ENCODE measurements at places on chromosomes 6 and 20.

- no peak for DNase-seq
- no peaks in the 10 kb centered on the region for H3K27me3 ChIP-seq
- no peak overlapping the region for H3K27ac ChIP-seq
- no peaks in the 10 kb centered on the region for H3K36me3 ChIP-seq
- peaks cover 2% of the 10 kb centered on the region for H3K4me1 ChIP-seq
Observed at GRCh38 chr6:135162678-135163439, 18.2 kb upstream of the MYB start.

GRCh38 chr20:62702895-62703852 lies 5.5 kb upstream of the NTSR1 start:
- peaks cover 15% of the 10 kb centered on the region for H3K4me1 ChIP-seq
- peaks cover 4% of the 10 kb centered on the region for H3K27me3 ChIP-seq
- H3K36me3 ChIP-seq, result no peaks in the 10 kb centered on the region

DNA sequence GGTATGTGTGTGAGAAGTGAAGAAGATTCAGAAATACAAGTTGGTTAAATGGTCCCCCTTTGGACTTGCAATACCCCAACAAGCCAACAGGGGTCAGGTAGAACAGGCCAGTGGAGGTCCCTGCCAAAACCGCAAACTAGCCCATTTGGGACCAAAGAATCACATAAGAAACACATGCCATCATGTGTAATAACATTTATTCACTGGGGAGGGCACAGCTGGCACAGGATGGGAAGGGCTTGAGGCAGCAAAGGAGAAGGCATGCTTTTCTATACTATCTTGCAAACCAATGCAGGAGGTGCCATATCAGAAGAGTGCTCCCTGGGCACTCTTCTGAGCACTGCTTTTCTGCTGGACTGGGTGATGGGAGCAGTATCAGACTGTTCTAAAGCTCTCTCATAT lies 116.1 kb upstream of the TRAF3IP2 start:
- H3K4me1 ChIP-seq, result peaks cover 57% of the 10 kb centered on the region
- H3K27ac ChIP-seq, result peak overlapping the region; percentile 10
- peaks cover 36% of the 10 kb centered on the region for H3K36me3 ChIP-seq
- no peaks in the 10 kb centered on the region for H3K27me3 ChIP-seq

DNA sequence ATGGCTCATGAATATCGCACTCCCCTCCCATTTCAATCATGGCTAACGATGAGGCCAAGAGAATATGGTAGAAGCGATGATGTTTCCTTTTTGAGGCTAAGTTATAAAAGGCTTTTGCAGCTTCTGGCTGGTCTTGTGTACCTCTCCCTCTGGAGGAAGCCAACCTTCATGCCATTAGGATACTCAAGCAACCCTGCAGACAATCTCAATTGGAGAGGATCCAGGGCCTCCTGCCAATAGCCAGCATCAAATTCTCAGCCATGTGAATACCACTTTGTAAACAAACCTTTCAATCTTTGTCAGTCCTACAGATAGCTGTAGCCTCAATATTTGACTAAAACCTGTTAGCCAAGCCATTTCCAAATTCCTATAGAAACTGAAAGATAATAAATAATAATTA lies 738.4 kb downstream of the KIF16B start:
- no peak overlapping the region for H3K4me3 ChIP-seq
- H3K36me3 ChIP-seq, result no peaks in the 10 kb centered on the region
- H3K27me3 ChIP-seq, result peaks cover 5% of the 10 kb centered on the region
- no peak for DNase-seq

DNA sequence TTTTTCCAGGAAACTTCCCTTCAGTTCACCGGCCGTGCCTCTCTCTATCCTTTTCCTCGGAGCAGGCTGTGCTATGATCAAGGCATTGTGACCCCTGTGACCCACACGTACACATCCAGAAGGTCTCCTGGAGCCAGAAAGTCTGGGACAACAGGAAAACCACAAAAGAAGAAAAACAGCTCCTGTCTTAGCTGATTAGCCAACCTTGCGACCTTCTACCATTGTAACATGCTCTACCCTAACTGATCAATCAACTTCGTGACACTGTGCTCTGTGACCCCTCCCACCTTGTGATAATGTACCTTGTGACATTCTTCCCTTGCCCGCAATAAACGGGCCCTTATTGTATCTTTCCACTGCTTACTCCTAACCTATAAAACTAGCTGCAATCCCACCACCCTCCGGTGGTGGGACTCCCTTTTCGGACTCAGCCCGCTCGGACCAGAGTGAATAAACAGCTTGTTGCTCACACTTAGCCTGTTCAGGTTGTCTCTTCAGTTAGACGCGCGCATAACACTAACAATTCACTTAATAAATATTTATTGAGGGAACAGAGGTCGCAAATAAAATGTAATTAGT lies 24.2 kb downstream of the ZNF311 start:
- peaks cover 22% of the 10 kb centered on the region for H3K27me3 ChIP-seq
- no peaks in the 10 kb centered on the region for H3K36me3 ChIP-seq
- no peak for DNase-seq
- H3K4me1 ChIP-seq, result peaks cover 19% of the 10 kb centered on the region
- peak overlapping the region; percentile 86 for H3K4me3 ChIP-seq

DNA sequence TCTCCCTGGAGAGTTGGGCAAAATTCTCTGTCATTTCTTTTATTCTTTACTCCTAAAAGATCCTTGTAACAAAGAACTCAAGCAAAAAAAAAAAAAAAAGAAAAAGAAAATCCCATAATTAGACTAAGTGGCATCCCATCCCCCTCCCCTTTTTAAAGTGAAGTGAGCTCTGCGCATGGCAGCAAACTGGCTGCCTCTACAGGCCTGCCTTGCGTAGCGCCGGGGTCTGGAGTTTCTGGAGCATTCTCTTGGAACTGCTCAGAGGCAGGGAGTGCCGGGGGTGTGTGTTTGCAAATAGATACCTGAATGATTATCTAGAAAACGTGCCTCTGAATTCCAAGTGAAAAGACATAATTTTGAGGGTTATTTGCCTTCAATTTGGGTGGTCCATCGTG lies 48.1 kb downstream of the FOXC1 start:
- H3K27me3 ChIP-seq, result no peaks in the 10 kb centered on the region
- no peak overlapping the region for H3K27ac ChIP-seq

DNA sequence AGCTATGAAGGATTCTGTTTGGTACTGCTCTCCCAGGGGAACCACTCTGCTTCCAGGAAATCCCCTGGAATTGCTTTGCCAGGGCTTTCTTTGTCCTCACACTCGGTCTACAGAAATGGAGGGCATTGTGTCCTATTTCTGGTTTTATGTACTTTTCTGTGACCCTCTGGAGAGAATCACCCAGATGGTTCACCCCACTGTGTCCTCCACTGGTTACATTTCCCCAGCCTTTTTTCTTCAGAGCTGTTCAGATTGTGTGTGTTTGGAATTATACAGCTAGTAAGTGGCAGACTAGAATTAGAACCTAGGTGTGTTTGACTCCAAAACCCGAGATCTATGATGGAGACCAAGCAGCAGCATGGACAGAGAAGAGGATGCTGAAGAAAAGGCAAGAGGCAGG lies 80.8 kb downstream of the CD164 start:
- no peaks in the 10 kb centered on the region for H3K27me3 ChIP-seq
- no peaks in the 10 kb centered on the region for H3K36me3 ChIP-seq
- H3K4me3 ChIP-seq, result no peak overlapping the region
- no peak for DNase-seq

DNA sequence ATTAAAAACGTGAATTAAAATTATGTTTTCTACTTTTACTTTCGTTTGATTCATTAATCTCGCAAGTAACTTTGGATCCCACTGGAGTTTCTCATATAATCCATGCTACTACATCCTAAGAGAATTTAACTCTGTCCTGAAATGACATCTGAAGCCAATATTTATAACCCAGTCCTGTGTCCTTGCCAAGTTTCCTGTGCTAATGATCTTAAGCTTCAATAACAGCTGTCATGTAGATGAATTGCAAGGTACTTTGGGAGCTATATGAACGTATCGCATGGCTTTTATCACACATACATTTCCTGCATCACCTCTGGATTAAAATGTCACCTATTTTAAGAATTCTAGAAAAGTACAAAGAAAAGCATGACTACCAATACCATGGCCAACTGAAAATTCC lies 833.8 kb upstream of the CITED2 start:
- H3K27me3 ChIP-seq, result no peaks in the 10 kb centered on the region
- DNase-seq, result no peak
- no peak overlapping the region for H3K4me3 ChIP-seq
- no peaks in the 10 kb centered on the region for H3K4me1 ChIP-seq
- H3K36me3 ChIP-seq, result no peaks in the 10 kb centered on the region

DNA sequence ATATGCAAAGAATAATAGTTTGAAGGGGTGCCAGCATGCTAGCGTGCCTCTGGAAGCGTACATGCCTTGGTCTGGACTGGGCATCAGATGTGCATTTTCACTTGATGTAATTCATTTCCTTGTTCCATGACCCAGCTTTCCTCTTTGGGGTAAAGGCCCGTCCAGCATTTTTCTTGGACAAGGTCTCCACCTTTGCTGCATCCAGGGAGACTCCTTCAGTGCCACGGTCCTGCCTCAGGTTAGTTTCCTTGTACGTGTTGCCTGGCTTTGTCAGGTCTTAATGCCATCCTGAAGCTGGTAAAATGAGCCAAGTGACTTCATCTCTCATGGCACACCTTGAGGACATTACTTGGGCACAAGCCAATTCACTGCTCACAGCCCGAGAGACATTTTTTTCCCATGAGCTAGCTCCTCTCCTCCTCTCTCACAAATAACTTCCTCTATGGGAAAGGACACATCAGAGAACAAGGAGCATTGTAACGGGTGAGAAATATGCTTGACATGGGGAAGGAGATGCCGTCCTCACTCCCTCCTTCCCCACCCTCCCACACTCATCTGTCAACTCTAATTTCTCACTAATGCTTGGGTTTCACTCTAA lies 23.9 kb downstream of the EDN1 start:
- no peaks in the 10 kb centered on the region for H3K4me1 ChIP-seq
- DNase-seq, result no peak
- no peaks in the 10 kb centered on the region for H3K36me3 ChIP-seq
- no peaks in the 10 kb centered on the region for H3K27me3 ChIP-seq
- no peak overlapping the region for H3K4me3 ChIP-seq

GRCh38 chr6:2861060-2861821 lies 19.6 kb upstream of the SERPINB1 start:
- no peaks in the 10 kb centered on the region for H3K27me3 ChIP-seq
- no peak overlapping the region for H3K4me3 ChIP-seq
- peaks cover 52% of the 10 kb centered on the region for H3K4me1 ChIP-seq
- no peak for DNase-seq
- no peaks in the 10 kb centered on the region for H3K36me3 ChIP-seq
- H3K27ac ChIP-seq, result peak overlapping the region; percentile 73

DNA sequence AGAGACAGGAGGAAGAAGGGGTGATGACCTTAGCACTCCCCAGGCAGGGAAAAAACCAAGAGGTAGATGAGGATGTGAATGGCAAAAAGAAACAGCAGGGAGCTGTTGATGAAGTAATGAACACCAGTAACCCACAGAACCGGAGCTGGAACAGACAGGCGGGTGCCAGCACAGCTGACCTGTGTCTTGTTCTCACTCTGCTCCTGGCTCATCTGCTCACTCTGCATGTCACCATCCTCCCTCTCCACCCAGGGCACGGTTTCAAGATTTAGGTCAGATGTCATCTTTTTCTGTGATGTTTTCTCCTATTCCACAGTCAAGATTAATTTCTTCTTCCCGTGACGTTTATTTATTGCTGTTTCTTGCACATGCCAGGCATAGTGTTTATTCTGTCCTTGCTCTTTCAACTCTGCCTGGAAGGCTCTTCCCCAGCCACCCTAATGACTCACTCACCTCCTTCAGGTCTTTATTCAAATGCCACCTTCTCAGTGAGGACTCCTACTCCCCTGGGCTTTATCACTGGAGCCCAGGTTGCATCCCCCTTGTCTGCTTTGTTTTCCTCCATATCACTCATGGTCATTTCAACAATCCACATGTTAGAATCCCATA lies 164.5 kb upstream of the HDAC2 start:
- no peak overlapping the region for H3K27ac ChIP-seq
- no peaks in the 10 kb centered on the region for H3K4me1 ChIP-seq
- no peak for DNase-seq
- H3K27me3 ChIP-seq, result no peaks in the 10 kb centered on the region
- H3K4me3 ChIP-seq, result no peak overlapping the region
- H3K36me3 ChIP-seq, result no peaks in the 10 kb centered on the region

DNA sequence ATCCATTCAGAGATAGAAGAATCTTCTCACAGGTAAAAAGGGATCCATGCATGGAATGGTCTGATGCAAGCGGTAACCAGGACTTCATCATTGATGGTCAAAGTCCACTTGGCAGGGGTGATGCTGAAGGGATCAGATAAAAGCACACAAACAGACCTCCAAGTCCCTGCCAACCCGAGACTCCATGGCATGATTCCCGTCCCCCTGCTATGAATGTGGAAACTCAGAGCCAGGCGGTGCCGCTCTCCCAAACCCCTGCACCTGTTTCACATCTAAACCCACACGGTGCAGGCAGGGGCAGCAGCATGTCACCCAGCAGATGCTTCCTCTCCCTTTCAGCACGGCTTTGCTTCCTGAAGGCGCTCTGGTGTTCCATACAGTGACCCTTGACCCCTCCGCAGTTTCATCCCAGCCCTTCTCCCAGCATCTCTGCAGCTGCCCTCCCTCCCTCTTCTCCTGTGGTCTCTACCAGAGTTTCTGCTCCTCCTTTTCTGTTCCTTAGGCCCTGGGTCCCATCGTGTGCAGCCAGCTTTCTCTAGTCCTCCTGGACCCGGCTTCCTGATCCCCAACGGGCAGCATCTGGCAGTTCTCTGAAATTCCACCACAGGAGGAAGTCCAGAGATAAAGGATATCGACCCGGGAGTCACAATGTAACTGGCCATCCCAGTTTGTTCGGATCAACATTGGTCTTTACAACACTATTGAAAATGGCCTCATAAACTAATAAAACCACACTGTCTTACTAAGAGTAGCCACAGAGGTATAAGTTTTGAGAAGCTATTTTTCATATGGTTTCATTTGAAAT lies 235.0 kb downstream of the TTLL2 start:
- H3K4me3 ChIP-seq, result no peak overlapping the region
- no peaks in the 10 kb centered on the region for H3K4me1 ChIP-seq
- DNase-seq, result no peak
- H3K36me3 ChIP-seq, result no peaks in the 10 kb centered on the region
- no peak overlapping the region for H3K27ac ChIP-seq
- H3K27me3 ChIP-seq, result no peaks in the 10 kb centered on the region

- H3K27ac ChIP-seq, result no peak overlapping the region
- H3K4me1 ChIP-seq, result no peaks in the 10 kb centered on the region
- DNase-seq, result no peak
Observed at GRCh38 chr6:71402096-71402495, 113.5 kb downstream of the OGFRL1 start.

GRCh38 chr6:34259529-34260069 lies 10.8 kb upstream of the SMIM29 start:
- no peaks in the 10 kb centered on the region for H3K27me3 ChIP-seq
- no peak overlapping the region for H3K4me3 ChIP-seq
- no peak overlapping the region for H3K27ac ChIP-seq
- DNase-seq, result no peak
- no peaks in the 10 kb centered on the region for H3K4me1 ChIP-seq
- no peaks in the 10 kb centered on the region for H3K36me3 ChIP-seq

- H3K27ac ChIP-seq, result no peak overlapping the region
- no peaks in the 10 kb centered on the region for H3K4me1 ChIP-seq
- no peaks in the 10 kb centered on the region for H3K27me3 ChIP-seq
Observed at GRCh38 chr6:4636881-4637224, 139.4 kb upstream of the CDYL start.

All from natural killer cell (primary cell).